Activated CD8-positive, alpha-beta T cell treated with anti-CD3 and anti-CD28 coated beads, Interleukin-2, amount 10 ng/mL, durations not matched to agents 7 days and 5 days (primary cell): ENCODE measurements at places on chromosomes 3 and 15. TPM values are rescaled to one million over a fixed set of nuclear protein-coding genes. Genes with fewer than 3 reads are reported as not detected.

GRCh38 chr3:52846432-52846965, 11.7 kb upstream of the MUSTN1 start:
- H3K27me3 ChIP-seq = no peaks in the 10 kb centered on the region
- DNase-seq = no peak

GRCh38 chr15:50340416-50340815, 14.6 kb downstream of the GABPB1 start:
- no peak for DNase-seq
- no peak overlapping the region for H3K4me3 ChIP-seq

DNA sequence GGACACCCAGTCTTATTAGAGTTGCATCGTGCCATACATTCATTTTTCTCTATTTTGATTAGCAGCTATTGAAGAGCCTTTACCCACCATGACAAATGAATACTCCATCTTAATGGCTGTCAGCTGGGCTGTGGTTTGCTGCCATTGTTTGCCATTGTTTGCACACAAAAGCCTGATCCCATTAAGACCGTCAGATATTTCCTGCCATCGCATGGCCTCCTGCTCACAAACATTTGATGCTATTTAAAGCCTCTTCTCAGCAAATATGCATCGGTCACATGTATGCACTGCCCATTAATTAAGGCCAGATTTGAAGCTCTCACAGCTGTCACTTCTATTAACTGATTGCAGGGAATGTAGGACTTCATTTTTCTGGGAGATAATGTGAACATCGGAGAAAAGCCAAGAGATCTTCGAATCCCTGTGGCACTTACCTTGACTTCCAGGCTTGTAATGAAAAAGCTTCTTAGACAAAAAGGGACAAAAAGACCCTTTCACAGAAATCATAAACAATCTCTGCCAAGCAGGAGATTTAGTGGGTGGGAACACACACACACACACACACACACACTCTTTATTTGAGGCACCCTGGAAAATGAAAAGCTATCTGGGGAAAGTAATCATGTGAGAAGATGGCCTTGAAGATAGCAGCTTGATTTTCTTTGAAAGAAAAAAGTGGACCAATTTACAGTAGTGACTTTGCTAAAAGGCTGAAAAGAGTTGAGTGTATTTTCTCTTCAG, 175.4 kb upstream of the NR2E3 start:
- no peaks in the 10 kb centered on the region for H3K4me1 ChIP-seq
- H3K4me3 ChIP-seq = no peak overlapping the region
- no peaks in the 10 kb centered on the region for H3K36me3 ChIP-seq
- H3K27me3 ChIP-seq = peaks cover 2% of the 10 kb centered on the region
- no peak for DNase-seq
- no peak overlapping the region for H3K27ac ChIP-seq

- peak overlapping the region; percentile 90 for H3K4me3 ChIP-seq
- H3K27me3 ChIP-seq = no peaks in the 10 kb centered on the region
- H3K4me1 ChIP-seq = peaks cover 56% of the 10 kb centered on the region
- peak overlapping the region; percentile 99 for H3K27ac ChIP-seq
- H3K36me3 ChIP-seq = peaks cover 68% of the 10 kb centered on the region
Measured at GRCh38 chr15:74785194-74786032, 3.5 kb downstream of the CSK start.

GRCh38 chr3:58999774-59000160, 50.1 kb downstream of the CFAP20DC start:
- DNase-seq = no peak
- no peaks in the 10 kb centered on the region for H3K4me1 ChIP-seq
- no peak overlapping the region for H3K27ac ChIP-seq
- H3K36me3 ChIP-seq = no peaks in the 10 kb centered on the region
- H3K4me3 ChIP-seq = no peak overlapping the region

The CACNA2D2 gene
- 0.78 TPM for total RNA-seq
